ENCODE measurements at places on chromosomes 13 and 19. TPM values are rescaled to one million over a fixed set of nuclear protein-coding genes. Genes with fewer than 3 reads are reported as not detected.

The TMEM147 gene
- 95.0 TPM for polyA plus RNA-seq

The PDX1 gene
- not detected for polyA plus RNA-seq

The CD70 gene
- polyA plus RNA-seq, result not detected

The GNA15 gene
- polyA plus RNA-seq, result 0.94 TPM

The TEX101 gene
- polyA plus RNA-seq, result not detected

The CLEC17A gene
- not detected for polyA plus RNA-seq

The C19orf85 gene
- polyA plus RNA-seq, result not detected

The SLC1A6 gene
- 494 TPM for polyA plus RNA-seq

The SMIM44 gene
- not detected for polyA plus RNA-seq

The ZSWIM4 gene
- 0.85 TPM for polyA plus RNA-seq

The CYP4F8 gene
- polyA plus RNA-seq, result not detected

The KIR2DL4 gene
- polyA plus RNA-seq, result not detected

The LIG1 gene
- polyA plus RNA-seq, result 1.4 TPM

The CBARP gene
- polyA plus RNA-seq, result 0.26 TPM

The FBN3 gene
- not detected for polyA plus RNA-seq

The SPRY2 gene
- polyA plus RNA-seq, result 28.2 TPM

The SUGP1 gene
- 2.6 TPM for polyA plus RNA-seq

The CA11 gene
- polyA plus RNA-seq, result 38.0 TPM

The PSMC4 gene
- polyA plus RNA-seq, result 88.5 TPM

The ZNF99 gene
- polyA plus RNA-seq, result 0.42 TPM

The FGF14 gene
- polyA plus RNA-seq, result 50.7 TPM

The KLK8 gene
- 292 TPM for polyA plus RNA-seq

The ZNF66 gene
- polyA plus RNA-seq, result 2.1 TPM

The ALG11 gene
- 24.2 TPM for polyA plus RNA-seq

The TMPRSS9 gene
- not detected for polyA plus RNA-seq

The TARM1 gene
- not detected for polyA plus RNA-seq

The PCDH20 gene
- not detected for polyA plus RNA-seq

The KL gene
- polyA plus RNA-seq, result 0.69 TPM

The ZNF433 gene
- polyA plus RNA-seq, result 4.4 TPM

The CYSLTR2 gene
- polyA plus RNA-seq, result not detected

All from Purkinje cell (primary cell).